ENCODE measurements at places on chromosomes 11 and 22.
A peak's percentile ranks its signal among the peaks of the same experiment; 100 is the strongest.

DNA sequence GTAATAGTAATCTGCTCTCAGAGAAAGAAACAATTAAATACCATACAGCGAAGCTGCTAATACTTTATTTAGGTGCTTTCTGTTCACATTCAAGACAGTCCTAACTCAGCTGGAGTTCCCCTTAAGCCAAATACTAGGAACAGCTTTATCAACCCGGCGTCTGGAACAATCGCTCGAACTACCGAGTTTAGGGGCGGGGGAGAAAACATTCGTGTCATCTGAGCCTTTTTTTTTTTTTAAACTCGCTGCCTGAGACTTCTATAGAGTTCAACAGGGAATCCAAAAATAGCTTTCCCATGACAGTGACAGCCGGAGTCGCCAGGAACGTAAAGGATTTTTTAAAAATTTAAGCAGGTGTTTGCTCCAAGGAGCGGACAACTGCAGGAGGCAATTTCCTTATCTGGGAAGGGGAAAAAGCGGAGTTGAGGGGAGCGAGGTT lies 852 bp downstream of the TRAF6 start:
- DNase-seq, result no peak

DNA sequence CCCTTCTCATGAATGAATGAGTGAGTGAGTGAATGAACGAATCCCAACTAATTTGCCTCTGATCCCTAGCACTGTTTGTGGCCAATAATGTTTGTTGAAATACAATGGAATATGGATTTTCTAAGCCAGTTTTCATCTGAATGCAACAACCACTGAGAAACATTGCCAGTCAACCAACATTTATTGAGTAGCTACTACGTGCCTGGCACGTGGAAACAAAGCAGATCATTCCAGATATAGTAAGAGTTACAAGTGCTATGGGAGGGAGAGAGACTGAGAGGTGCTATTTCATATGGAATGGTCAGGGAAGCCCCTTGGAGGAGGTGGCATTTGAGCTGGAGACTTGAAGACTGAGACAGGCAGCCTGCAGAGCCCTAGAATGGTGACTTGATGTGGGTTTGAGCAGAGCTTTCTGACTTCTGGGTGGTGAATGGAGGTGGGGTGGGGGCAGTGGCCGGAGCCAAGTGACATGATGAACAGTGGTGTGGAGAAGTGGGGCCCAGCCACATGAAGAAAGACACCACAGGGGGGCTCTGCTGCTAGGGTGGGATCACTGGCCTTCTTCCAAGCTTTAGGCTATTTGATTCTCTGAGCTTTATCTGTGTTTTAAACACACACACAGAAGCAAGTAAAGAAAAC lies 35.1 kb upstream of the SMTN start:
- no peak for DNase-seq

GRCh38 chr11:115362997-115363396 lies 141.2 kb downstream of the CADM1 start:
- DNase-seq, result no peak

DNA sequence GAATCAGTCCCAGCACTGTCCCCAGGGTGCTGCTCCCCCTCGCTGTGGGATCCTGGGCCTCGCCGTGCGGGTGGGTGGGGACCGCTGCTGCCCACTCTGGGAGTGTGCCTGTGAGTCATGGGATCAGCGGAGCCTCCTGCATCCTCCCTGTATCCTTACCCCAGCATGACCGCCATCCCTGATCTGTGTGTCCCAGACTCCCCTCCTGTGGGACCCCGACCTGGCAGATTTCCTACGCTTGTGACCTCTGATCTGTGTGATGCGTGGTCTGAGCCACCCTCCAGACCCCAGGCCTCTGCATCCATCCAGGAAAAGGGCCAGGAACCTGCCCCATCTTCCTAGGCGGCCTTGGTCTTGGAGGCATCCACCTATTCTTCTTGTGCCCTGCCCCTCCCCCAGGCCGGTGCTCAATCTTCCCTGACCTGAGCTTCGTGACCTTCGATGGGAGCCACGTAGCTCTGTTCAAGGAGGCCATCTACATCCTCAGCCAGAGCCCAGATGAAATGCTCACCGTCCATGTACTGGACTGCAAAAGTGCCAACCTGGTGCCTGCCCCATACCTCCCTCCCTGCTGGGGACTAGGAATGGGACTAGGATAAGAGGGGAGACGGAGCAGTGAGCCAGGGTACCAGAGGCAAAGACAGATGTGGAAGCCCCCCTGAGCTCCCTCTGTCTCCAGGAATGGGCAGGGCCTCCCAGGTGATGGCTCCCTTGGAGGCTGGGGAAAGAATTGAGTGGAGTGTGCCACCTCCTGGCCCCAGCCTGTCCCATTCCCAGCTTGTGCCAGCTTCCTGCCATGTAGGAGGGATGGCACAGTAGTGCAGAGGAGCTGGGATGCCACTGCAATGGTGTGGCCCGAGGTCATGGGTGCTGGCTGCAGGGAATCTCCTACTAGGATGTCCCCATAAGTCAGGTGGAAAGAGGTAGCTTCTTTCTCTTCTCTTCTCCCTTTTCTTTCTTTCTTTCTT lies 65.4 kb downstream of the OTOG start:
- DNase-seq, result no peak

GRCh38 chr11:67492069-67492727 lies 9.4 kb downstream of the AIP start:
- DNase-seq, result no peak

DNA sequence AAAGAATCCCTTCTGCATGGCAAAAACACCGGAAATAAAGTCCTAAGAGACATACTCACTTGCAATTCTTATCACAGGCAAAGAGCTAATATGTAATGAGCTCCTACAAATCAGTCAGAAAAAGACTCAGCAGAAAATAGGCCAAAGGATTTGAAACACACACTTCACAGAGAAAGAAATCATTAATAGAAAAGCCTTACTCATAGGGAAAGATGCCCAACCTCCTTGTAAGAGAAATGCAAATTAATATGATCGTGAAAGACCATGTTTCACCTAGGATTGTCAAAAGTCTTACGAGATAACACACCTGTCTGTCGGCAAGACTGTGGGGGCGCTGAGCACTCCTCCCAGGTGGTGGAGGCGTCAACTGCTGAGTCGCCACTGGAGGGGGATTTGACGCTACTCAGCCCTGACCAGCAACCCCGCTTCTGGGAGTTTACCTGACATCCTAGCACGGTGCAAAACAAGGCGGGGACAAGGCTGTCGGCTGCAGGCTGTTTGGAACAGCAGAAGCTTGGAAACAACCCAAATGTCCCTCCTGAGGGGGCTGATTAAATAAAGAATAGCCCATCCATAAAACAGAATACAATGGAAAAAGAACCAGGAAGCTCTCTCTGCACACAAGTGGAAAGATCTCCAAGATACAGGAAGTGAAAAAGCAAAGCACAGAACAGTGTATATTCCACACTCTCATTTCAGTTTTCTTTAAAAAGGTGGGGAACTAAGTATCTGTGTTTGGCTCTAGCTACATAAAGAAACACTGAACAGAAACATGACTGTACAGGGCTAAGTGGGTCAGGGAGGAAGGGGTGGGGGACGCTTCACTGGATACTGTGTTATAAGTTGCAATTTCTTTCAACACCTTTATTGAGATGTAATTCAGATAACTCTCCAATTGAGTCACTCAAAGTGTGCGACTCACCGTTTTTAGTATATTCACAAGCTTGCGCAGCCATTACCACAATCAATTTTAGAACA lies 11.5 kb downstream of the CSNK1E start:
- no peak for DNase-seq

DNA sequence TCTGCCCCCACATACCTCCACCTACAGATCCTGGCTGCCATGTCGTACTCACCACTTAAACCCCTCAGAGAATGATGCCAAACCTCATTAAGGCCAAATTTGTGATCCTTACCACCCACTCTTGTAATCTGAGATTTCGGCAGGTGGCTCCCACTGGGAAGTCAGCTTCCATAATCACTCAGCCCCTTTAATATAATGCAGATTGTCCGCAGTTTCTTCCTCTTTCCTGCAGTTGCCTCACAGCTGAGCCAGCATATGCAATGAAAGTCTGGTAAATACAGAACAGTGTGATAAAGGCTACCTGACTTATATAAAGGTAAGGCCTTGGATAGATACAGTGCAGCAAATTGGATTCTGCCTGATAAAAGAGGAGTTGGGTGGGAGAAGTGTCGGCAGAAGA lies 515.2 kb upstream of the TENM4 start:
- no peak for DNase-seq

DNA sequence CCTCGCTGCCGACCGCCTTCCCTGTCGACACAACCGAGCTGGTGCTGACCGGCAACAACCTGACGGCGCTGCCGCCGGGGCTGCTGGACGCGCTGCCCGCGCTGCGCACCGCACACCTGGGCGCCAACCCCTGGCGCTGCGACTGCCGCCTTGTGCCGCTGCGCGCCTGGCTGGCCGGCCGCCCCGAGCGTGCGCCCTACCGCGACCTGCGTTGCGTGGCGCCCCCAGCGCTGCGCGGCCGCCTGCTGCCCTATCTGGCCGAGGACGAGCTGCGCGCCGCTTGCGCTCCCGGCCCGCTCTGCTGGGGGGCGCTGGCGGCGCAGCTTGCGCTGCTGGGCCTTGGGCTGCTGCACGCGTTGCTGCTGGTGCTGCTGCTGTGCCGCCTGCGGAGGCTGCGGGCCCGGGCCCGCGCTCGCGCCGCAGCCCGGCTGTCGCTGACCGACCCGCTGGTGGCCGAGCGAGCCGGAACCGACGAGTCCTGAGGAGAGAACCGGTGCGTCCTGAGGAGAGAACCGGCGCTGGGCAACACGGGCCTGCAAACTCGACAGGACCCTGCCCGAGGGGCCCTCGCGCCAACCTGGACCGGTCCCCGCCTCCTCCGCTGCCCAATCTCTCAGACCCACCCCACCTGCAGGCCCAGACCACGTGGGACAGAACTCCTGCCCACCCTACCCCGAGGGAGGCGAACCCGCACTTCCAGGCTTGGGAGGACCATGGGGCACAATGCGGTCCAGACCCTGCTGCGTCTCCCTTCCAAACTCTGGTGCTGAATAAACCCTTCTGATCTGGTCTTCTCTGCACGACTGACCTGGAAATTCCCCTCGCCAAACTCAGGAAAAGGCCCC lies 866 bp downstream of the GP1BB start:
- DNase-seq, result peak; percentile 52

- DNase-seq, result no peak
These were observed 3.9 kb upstream of the BIRC3 start for GRCh38 chr11:102313238-102313940.

- no peak for DNase-seq
These were observed 104.8 kb downstream of the ZNF280B start for GRCh38 chr22:22403771-22404170.

- DNase-seq, result no peak
These were observed 49.9 kb downstream of the STIM1 start for GRCh38 chr11:3905080-3905953.

GRCh38 chr22:47071807-47072641 lies 309.6 kb downstream of the TBC1D22A start:
- no peak for DNase-seq

- DNase-seq, result no peak
These were observed 15.9 kb downstream of the FBLN1 start for GRCh38 chr22:45518580-45518991.

GRCh38 chr11:108494182-108494581 lies 4.0 kb downstream of the POGLUT3 start:
- DNase-seq, result no peak

- DNase-seq, result no peak
These were observed 198.5 kb upstream of the SORL1-AS1 start for GRCh38 chr11:121651257-121651605.

DNA sequence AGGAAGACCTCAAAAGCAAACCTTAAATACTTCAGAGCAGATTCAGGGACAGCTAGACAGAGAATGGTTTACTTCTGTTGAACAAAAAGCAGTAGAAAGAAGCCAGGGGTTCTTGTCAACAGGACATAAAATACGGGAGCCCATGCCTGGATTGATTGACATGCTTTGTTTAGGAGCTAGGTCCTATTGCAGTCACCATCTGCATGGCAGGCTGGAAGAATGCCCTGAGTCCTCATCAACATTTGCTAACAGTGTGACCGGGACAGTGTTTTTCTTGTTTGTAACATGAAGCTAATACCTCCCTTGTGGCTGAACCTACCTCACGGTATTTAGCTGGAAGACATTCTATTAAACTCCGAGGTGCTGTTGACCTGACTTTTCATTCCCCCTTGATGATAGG lies 225.4 kb downstream of the NTM start:
- DNase-seq, result no peak

GRCh38 chr11:132032555-132032954 lies 662.1 kb downstream of the NTM start:
- no peak for DNase-seq

- no peak for DNase-seq
These were observed 4.8 kb downstream of the ROBO4 start for GRCh38 chr11:124892750-124893454.

DNA sequence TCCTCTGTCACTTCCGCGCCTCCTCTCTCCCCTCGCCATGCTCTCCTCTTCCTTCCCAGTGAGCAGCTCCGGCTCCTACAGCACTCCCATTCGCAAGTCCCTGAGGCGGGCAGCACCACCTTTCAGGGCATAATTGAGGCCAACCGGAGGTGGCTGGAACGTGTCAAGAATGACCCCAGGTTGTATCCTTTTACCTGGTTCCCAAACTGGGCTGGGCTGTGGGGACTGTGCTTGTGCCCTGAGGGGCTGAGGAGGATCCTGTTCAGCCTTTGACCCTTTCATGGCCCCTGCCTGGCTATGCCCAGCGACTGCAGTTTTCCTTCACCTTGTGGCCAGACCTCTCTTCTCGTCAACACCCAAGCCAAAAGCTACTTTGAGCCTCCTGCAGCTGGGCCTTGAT lies 84.1 kb downstream of the CEP164 start:
- DNase-seq, result no peak

DNA sequence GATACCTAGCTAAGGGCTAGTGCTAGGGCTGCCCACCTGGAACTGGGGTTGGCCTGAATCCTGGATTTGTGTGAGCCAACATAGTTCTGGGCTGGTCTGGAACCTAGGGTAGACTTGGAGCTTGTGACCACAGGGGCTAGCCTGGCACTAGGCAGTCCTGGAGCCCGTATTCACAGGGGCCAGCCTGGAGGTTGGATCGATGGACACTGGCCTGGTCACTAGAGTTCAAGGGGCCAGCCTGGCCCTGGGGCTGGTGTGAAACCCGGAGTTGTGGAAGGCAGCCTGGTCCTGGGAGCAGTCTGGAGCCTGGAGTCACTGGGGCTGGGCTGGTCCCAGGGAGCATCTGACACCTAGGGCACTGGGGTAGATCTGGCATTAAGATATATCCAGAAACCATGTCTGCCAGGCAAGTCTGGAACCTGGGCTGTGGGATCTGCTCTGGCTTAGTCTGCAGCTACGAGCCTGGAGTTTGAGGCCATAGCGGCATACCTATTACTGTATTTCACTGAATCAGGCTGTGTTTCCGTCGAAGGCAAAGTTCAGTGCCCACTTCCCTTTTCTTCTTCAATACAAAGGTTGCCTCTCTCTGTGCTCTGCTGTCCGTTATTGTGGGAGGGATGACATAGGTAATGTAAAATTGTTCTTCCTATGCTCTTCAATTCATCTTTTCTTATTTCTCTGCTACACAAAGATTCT lies 9.1 kb upstream of the GLYATL1B start:
- DNase-seq, result no peak

DNA sequence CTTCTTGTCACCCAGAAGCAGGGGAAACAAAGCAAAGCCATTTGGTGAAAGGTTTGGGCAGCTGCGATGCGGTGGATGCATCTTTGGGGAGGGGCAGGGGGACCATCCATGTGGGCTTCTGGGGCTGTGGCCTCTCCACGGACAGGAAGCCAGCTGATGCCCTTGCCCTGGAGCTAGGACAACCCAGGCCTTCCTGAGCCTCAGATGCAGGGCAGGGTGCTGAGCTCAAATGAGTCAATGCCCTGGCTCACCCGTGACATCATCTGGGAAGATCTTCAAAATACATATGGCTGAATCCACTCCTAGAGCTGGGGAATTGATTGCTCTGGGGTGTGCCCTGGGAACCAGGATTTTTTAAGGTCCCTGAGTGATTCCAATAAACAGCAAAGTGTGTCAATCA lies 1418.2 kb downstream of the TBC1D22A start:
- DNase-seq, result no peak

Measured in heart right ventricle (tissue), 16 donors.